ENCODE measurements at places on chromosomes 6 and 20. TPM values are rescaled to one million over a fixed set of nuclear protein-coding genes. Genes with fewer than 3 reads are reported as not detected.

Gene SYCP2L
- not detected for polyA plus RNA-seq

Gene CALHM5
- polyA plus RNA-seq, result not detected

Gene PLN
- polyA plus RNA-seq, result 0.49 TPM

Gene ARMH2
- polyA plus RNA-seq, result 0.78 TPM

Gene TTLL9
- polyA plus RNA-seq, result not detected

Gene ACOT13
- 17.0 TPM for polyA plus RNA-seq

Gene DEFB124
- not detected for polyA plus RNA-seq

Gene PRL
- polyA plus RNA-seq, result 0.21 TPM

- no peak for DNase-seq
Measured at GRCh38 chr6:21531393-21531792, 62.2 kb upstream of the SOX4 start.

GRCh38 chr6:13488015-13488895 is 855 bp upstream of the GFOD1 start:
- DNase-seq, result peak; percentile 3

GRCh38 chr20:42399802-42400201 is 781.6 kb upstream of the CHD6 start:
- no peak for DNase-seq

DNA sequence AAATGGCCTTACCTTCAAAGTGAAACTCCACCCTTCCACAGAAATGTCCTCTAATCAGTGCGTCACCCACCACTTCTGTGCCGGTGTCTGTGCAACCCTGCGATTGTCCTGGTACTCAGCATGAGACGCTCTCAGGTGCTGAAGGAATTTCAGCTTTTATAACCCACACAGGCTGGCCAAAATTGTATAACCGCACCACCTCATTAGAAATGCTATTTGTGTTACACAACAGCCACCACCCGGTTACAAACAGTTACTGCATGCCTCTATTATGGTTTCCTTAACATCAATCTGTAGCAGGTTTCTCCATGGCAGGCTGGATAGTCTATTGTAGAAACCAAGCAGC is 51.5 kb downstream of the SLC23A2 start:
- DNase-seq, result no peak

GRCh38 chr6:37809197-37809543 is 10.4 kb upstream of the ZFAND3 start:
- DNase-seq, result no peak

- no peak for DNase-seq
Measured at GRCh38 chr6:141729146-141729545, 403.6 kb upstream of the GJE1 start.

- DNase-seq, result no peak
Measured at GRCh38 chr6:50288881-50289280, 239.2 kb upstream of the DEFB112 start.

DNA sequence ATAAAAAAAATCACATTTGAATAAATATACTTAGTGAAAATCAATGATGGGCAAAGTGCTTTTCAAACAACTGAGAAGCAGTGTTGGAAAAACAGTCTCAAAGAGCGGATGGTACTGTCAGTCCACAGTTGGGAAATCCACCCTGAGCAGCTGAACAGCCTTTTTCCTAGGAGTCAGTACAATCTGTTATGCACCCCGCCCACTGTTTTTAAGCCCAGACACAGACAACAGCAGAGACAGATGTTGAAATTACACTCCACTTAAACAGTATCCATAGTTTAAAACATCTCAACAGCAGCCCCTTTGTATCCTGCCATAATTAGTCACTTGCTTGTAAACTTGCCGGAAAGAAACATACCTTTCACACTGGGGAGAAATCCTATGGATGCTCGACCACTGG is 372 bp downstream of the KIAA0408 start:
- DNase-seq, result no peak

- no peak for DNase-seq
Measured at GRCh38 chr20:8787090-8787489, 281.8 kb upstream of the PLCB4 start.

DNA sequence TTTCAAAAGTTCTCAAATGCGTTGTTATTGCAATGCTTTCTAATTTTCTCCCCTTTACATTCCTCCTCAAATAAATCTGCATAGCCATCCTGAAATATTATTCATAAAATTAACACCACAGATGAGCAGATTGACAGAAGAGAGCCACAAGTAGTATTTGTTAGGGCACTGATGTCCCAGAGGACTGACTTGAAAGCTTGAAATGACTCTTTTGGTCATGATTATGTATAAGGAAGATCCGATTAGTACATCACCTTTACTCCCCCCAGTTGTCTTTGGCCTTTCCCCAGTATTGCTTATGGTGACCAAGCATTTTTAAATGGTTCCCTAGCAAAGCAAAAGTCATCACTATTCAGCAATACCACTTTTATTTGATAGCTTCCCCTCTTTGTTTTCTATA is 187.6 kb downstream of the ADAT2 start:
- DNase-seq, result no peak

DNA sequence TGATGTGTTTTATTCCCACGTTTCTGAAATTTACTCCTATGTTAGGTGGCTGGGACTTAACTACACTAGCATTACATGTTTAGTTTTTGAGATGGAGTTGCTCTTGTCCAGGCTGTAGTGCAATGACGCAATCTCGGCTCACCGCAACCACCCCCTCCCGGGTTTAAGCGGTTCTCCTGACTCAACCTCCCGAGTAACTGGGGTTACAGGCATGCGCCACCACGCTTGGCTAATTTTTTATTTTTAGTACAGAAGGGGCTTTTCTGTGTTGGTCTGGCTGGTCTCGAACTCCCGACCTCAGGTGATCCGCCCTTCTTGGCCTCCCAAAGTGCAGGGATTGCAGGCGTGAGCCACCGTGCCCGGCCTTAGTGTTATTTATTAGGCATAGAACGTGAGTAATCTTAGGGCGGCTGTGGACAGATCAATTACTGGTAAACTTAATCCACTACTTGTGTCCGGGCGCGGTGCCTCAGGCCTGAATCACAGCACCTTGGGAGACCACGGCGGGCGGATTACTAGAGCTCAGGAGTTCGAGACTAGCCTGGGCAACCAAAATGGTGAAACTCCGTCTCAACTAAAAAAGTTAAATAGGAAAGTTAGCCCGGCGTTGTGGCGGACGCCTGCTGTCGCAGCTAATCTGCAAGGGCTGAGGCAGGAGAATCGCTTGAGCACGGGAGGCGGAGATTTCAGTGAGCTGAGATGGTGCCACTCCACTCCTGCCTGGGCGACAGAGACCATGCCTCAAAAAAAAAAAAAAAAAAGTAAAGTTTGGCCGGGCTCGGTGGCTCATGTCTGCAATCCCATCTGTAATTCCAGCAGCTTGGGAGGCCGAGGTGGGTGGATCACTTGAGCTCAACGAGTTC is 123.7 kb upstream of the BTN3A2 start:
- peak; percentile 65 for DNase-seq

DNA sequence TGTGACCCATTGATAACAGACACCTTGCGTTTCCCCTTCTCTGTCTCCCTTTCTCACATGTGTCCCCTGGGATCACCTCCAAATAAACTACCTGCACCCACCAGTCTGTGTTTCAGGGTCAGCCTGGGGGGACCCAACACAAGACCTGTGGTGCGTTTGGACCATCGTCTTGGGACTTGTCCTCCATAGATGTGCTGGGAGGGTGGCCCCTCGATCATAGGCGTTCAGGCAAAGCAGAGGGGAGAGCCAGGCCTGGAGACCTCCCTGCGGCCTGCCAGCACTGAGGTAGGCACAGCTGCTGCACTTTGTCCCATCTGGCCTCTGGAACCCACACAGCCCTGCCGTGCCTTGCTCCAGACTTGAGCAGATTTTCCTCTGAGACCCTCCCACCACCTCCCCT is 18.1 kb downstream of the CST9 start:
- DNase-seq, result no peak

DNA sequence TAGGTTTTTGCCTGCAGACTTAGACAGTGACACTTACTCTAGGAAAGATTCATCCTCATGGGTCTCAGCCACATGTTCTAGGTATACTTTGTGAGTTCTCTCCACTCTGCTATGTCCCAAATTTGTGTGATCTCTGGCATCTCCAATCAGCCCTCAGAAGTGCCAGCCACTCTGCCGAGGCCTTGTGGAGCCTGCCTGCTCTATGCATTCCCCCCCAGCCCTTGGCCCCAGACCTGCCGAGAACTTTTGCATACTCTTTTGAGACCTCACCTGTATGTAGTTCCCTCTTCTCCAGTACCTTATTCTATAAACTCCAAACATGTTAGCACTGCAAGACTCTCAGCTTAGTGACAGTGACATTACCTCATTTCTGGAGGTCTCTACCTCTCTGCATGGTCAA is 2170.5 kb upstream of the DEFB115 start:
- no peak for DNase-seq

DNA sequence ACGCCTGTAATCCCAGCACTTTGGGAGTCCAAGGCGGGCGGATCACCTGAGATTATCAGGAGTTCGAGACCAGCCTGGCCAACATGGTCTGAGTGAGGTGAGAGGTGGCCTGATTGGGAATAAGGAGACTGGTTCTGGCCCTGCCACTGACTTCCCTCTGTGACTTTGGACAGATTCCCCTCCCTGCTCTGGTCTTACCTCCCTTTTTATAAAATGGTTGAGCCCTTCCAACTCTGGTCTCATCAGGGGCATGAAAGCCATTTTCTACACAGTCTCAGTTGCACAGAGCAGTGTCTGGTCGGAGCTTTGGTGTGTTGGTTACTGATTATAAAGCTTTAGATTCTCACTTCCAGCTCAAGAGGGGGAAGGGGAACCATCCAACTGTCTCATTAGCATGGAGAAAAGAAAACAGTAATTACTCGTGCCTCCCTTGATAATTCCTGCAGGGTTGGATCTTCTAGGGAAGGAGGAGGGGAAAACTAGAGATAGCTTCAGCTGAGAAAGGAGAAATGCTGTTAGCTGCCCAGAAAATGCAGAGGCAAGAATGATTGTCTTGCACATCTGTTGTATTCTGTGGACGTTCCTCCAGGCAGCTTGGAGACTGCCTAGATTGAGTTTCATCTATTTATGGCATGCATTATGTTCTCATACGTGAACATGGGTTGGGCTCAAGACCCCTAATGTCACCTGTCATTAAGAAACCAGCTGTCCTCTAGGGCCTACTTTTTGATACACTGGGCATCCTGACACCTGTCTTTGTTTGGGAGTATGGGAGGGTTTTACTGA is 30.4 kb downstream of the RALY start:
- DNase-seq, result no peak

GRCh38 chr20:59145924-59146779 is 17.5 kb upstream of the ZNF831 start:
- peak; percentile 74 for DNase-seq

DNA sequence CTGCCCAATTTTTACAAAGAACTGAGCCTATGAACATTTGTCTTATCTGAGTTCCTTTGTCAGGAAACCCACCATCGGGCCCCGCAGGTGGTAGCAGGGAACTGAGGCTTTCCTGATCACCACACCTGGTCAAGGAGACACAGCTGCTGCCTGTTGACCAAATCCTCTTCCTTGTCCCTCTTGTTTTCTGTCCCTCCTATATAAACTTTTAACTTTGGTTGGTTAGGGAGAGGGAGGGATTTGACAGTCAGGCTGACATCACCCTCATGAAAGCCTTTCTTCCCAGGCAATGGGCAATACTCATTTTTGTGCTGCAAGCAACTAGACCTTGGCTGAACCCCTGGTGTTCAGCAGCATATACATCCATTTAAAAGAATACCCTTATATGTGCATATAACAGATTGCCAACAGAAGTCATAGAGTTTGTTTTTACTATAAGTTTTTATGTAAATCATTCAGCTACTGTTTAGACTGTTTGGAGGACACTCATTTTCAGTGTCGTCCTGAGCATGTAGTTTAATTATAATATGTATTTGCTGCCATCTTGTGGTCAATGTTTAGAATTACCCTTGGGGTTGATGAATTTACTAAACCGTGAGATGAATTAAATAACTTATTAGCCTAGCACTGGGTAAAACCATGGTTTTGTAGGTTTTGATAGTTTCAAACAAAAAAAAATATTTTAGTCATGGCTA is 17.0 kb downstream of the CRISP1 start:
- DNase-seq, result peak; percentile 4

DNA sequence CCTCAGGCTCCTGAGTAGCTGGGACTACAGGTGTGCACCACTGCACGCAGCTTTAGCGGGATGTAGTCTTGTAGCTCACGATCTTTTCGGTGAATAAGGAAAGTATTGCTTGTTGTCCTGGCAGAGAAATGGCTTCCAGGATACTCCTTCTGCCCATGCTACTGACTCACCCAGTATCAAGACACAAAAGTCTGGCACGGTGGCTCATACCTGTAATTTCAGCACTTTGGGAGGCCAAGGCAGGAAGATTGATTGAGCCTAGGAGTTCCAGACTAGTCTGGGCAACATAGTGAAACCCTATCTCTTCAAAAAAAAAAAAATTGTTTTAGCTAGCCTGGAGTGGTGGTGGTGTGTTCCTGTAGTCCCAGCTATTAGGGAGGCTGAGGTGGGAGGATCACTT is 40.9 kb upstream of the B4GALT5 start:
- no peak for DNase-seq

Data from CD8-positive, alpha-beta memory T cell (primary cell).